Activated B cell treated with CpG ODN at 0.5 μM for 24 hours (primary cell): ENCODE measurements at places on chromosomes 16 and 17.

DNA sequence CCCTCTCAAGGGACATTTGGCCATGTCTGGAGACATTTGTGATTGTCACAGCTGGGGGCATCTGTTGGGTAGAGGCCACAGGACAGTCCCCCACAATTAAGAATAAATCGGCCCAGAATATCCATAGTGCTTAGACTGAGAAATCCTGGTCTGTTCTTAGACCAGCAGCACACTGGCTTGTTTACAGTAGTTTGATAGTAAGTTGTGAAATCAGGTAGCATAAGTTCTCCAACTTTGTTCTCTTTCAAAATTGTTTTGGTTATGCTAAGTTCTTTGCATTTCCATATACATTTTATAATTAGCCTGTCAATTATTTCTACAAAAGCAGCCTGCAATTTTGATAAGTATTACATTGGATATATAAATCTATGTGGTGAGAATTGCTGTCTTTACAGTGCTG is 6.8 kb downstream of the MGRN1 start:
- no peak for DNase-seq

DNA sequence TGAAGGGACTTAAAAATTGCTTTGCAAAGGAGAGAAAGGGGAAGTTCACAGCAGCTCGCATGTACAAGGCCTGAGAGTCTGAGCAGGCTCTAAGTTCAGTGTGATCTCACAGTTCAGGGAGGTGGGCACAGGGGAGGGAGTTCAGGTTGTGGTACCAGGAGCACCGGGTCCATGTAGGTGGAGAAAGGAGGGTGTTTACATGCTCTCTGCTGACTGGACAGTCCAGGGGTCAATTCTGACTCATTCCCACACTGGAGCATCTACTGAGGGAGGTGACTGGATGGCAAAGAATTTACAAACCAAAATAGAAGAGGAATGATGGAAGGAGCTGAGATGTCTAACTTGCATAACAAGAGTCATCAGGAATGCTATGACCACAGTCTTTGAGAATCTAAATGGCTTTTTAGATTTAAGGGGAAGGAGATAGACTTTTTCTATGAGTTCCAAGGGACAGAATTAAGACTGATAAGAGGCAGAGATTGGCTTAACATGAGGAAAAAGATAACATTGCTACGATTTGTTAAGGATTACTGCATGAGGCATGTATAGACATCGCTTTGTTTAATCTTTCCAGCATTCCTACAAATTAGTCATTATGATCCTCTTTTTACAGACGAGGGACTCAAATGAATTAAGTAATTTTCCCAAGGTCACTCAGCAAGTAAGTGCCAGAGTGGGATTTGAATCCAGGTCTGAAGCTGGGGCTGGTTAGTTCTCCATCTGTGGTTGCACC is 29.9 kb downstream of the MIS12 start:
- no peak for DNase-seq

DNA sequence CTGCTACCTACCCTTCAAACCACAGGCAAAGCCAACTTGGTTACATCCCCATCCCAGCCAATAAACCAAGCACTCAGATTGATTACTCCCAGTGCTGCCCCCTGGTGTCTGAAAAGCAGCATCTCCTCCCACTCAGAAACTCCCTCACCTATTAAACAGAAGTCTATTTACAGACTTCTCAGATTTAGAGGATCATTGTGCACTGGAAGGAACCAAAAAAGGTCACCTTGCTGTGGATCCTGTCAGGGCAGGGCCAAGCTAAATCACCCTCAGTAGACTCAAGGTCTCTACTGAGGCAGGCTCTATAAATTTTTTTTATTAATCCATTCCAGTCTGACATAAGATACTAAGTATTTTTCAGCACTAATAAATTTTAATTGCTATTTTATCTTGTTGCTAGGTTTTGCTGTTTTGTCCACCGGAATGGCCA is 17.6 kb downstream of the HIGD1B start:
- DNase-seq: peak; percentile 26

DNA sequence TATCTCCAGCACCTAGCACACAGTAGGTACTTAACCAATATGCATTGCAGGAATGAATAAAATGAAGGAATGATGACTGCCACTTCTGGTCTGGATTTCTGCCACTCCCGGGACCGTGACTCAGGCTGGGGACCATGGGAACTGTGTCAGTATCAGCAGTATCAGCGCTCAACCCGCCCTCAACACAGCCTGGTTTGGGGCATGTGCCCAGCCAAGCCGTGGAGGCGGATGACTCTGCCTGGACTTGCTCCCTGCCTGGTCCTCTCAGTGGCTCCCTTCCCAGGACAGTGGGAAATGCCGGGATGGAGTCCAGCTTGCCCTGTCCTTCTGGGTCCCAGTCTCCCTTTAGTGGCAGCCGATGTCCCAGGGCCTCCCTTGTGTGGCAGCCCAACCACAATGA is 55.1 kb downstream of the SRCIN1 start:
- DNase-seq: no peak

DNA sequence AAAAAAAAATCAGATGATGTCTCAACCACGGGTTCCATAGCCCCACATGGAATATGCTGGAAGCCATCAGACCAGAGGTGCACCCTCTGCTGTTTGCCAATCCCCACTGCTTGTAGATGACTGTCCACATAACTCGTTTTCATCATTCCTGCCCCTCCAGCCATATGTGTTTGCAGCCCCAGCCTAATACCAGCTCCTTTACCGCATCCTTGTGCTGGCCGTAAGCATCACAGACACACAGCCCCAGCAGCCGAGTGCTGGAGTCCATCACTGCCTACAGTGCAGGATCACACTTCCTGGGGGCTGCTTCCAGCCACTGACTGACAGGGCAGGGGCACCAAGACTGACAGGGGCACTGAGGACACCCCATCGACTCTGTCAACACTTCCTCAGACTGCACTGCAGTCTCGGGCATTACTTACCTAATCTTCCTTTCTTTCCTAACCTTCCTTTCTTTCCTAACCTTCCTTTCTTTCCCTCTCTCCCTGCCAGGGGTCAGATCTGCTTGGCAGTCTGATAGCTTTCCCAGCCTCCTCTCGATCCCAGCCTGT is 5.0 kb downstream of the RCVRN start:
- DNase-seq: no peak

DNA sequence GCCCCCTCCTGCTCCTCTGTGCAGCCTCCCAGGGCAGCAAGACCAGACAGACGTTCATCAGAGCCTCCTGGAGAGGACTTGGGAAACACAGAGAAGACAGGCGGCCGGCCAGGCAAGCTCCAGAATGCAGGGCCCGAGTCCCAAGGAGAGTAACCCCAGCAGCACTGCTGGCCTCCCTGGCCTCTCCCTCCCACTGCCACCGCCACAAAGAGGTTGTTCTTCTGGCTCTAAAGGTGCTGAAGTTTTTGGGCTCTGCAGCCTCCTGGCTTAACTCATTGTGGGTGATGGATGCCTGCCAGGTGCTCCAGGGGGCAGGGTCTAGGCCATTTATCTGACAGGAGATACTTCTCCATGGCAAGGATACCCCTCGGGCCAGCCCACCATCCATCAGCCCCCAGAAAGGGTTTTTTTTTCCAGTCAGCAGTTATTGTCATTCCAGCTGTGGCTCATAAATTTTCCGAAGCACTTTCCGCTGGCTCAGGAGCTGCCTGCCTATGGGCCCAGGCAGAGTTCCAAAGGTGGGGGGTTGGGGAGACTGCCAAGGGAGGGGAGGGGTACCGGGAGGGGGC is 32.0 kb upstream of the MRPS23 start:
- no peak for DNase-seq

DNA sequence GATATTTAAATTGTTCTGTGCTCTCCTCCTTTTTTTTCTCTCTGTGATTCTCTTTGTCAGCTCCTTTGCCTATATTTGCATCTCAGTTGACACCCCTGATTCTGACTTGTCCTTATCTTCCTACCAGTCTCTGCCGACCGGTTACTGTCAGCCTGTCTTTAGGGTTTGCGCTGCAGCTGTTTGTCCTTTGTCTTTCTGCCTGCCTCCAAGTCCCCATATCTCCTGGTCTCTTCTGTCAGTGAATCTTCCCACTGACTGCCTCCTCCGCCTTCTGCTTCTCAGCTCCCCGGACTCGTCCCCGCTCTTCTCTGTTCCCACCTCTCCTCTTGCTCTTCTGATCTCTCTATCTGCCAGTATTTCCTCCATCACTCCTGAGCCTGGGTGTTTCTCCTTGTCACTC is 5.2 kb downstream of the TLCD2 start:
- DNase-seq: no peak

DNA sequence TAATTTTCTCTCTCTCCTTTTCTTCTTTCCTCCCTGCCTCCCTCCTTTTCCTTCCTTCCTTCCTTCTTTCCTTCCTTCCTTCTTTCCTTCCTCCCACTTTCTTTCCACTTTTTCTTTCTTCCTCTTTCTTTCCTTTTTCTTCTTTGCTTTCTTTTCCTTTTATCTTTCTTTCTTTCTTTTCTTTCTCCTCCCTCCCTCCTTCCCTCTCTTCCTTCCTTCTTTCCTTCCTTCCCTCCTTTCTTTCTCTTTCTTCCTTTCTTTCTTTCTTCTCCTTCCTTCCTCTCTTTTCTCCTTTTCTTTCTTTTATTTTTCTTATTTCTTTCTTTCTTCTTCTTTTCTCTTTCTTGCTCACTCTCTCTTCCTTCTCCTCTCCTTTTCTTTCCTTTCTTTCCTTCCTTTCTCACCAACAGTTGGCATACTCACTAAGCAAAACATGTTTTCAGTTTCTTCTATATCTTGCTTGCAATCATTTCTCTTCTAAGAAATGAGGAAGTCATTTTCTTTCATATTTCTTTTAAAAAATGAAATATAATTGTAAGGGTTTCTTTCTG is 97.1 kb upstream of the MAF start:
- DNase-seq: no peak

DNA sequence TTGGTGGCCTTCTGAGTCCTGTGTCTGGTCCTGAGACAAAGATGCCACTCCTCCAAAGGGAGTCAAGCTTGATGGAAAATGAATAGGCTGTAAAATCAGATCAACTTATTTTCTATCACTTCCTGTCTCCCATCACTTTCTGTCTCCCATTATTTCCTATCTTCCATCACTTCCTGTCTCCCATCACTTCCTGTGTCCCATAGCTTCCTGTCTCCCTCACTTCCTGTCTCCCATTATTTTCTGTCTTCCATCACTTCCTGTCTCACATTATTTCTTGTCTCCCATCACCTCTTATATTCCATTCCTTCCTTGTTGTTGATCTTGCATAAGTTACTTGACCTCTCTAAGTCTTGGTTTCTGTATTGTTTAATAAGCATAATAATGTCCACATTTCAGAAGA is 418.5 kb upstream of the EEF2KMT start:
- no peak for DNase-seq

GRCh38 chr17:34434052-34434451 is 71.0 kb upstream of the CCL1 start:
- no peak for DNase-seq

GRCh38 chr16:52578007-52578828 is 31.3 kb upstream of the TOX3 start:
- no peak for DNase-seq

DNA sequence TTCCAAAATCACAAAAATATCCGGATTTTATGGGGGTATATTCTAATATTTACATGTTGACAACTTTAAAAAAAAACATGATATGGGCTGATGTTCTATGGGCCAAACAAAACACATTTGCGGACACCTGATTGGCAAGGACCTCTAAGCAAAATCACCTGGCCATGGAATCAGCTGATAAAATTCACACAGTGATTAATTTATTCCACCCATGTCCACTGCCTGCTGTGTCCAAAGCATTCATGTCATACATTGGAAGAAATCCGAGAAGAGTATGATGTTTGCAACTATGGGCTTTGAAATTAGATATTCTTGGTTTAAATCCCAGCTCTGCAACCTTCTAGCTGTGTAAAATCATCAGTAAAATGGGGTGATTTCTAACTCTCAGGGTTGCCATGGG is 538.7 kb downstream of the HAPSTR1 start:
- no peak for DNase-seq

DNA sequence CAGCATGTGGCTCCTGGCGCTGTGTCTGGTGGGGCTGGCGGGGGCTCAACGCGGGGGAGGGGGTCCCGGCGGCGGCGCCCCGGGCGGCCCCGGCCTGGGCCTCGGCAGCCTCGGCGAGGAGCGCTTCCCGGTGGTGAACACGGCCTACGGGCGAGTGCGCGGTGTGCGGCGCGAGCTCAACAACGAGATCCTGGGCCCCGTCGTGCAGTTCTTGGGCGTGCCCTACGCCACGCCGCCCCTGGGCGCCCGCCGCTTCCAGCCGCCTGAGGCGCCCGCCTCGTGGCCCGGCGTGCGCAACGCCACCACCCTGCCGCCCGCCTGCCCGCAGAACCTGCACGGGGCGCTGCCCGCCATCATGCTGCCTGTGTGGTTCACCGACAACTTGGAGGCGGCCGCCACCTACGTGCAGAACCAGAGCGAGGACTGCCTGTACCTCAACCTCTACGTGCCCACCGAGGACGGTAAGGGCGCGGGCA is 645 bp downstream of the NLGN2 start:
- no peak for DNase-seq

DNA sequence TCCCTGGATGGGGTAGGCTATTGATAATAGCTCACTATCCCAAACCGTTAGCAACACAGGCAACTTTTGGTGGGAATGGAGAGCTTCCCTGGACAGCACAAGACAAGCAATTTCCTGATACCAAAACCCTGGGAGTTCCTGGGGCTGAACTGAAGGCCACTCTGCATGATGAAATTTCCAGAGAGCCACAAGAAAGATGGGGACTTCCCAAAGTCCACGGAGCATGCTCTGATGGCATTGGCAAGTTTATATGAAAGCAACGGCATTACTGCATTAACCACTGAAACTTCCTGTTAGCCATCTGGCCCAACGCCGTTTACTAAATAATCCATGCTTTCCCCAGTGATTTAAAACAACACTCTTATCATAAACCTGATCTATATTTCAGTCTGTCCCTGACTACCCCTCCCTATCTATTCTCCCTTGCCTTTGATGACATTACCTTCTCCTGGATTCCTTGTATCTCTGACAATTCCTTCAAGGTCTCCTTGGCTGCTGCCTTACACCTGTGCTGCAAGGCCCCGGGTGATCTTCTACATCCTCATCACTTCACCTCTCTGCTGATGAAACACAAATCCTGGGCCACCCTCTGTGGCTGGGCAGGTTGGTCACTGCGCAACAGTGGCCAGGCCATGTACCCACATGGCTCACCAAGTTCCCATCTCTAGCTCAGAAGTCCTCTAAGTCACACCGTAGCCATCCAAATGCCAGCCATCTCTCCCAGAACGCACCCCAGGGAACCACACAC is 108.5 kb upstream of the RCVRN start:
- no peak for DNase-seq

- DNase-seq: peak; percentile 47
Measured at GRCh38 chr16:81797443-81797842, 18.4 kb downstream of the PLCG2 start.

DNA sequence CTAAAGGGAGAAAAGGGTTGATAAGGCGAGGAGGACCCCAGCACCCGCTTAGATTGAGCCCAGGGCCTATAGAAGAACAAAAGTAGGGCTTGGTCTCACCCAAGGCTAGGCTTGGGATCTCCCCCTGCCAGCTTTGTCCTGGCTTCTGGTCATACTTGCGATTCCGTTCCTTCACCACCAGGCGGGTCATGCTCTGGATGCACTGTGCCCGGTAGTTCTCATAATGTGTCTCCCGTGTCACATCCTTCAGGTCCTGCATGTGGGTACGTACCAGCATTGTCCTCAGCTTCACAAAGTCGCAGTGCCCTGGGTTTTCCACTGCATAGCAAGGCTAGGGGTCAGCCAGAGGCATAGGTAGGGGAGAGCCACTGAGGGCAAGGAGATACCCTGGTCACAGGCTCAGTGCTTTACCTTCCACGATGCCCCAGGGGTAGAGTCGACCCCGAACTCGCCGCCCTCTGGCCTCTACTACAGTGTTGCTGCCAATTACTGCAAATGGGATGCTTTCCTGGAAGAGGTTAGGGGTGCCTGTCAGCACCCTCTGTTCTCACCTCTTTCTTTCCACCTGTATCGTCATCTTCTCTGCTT is 6.5 kb upstream of the MTMR4 start:
- no peak for DNase-seq

- no peak for DNase-seq
Measured at GRCh38 chr16:54542805-54543505, 256.4 kb upstream of the IRX3 start.
